ENCODE measurements at places on chromosomes 6 and 20.

GRCh38 chr6:636488-636887, 20.4 kb downstream of the HUS1B start:
- no peak for DNase-seq

DNA sequence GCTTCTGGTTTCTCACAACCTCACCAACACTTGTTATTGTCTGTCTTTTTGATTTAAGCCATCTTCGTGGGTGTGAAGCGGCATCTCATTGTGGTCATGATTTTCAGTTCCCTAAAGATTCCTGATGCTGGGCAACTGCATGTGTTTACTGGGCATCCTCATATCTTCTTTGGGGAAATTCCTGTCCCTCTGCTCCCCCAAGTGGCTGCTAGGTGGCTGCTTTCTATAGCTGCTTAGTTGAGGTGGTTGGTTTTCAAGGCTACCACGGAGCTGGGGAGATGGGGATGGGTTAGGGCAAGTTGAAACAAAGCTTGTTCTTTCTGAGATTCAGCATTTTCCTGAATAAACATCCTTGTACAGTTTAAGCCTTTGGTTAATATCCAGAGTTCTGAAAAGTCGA, 403.9 kb upstream of the SULF2 start:
- no peak for DNase-seq

GRCh38 chr6:32178547-32179440, 589 bp downstream of the RNF5 start:
- DNase-seq = no peak

- no peak for DNase-seq
Observed at GRCh38 chr6:146650799-146651481, 52.2 kb downstream of the ADGB start.

DNA sequence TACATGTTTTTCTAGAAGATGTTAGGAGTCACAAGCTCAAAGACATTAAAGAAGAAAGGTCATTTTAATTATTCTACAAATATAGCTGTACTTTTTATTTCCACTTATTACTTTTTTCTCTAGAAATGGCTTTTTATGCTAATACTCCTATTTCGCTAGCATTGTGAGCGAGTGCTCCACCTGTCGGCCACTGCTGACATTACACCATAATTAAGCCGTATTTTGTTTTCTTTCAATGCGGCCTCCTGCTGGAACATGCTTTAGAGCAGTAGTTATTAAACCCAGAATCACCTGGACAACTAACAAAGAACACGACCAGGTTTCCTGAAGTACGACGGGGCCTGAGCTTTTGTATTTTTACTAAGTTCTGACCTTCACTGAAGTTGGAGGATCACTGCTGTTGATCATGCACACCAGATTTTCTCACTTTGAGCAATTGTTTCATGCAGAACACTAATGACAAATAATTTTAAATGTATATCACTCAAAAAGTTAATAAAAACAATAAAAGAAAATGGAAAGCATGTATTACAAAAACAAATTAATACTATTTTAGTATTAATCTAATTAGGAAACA, 74.1 kb upstream of the PAK5 start:
- peak; percentile 41 for DNase-seq

DNA sequence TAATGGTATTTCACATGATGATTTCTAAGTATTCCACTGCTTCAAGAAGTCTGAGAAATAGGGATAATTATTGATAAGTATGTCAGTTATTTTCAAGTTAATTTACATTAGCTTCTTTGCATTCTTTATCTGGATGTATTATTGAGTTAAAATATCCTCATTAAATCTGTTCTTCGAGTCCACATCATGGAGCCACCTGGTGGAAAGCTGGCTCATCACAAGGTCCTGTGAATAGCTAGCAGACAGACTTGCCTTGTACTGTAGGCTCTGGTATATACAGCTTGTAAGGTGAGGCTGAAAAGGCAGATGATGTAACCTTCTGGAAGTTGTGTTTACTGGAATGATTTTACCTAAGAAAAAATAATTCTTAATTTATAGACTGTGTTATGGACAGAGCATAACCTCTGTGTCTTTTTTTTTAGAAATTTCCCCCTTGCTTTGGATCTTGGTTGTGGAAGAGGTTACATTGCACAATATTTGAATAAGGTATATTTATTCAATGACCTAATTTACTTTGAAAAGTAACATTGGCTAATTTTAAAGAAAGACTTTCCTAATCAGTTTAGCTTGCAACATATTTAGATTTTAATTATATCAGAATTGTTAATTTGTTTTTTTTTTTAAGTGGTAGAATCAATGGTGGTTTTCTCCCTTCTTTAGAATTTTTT, 3.5 kb downstream of the NDUFAF5 start:
- DNase-seq = peak; percentile 70

Data from muscle of leg (tissue), 16 donors.